Activated effector memory CD4-positive, alpha-beta T cell treated with Interleukin-2 at 50 U/mL for 16 hours (primary cell): ENCODE measurements at places on chromosomes 4 and X.

DNA sequence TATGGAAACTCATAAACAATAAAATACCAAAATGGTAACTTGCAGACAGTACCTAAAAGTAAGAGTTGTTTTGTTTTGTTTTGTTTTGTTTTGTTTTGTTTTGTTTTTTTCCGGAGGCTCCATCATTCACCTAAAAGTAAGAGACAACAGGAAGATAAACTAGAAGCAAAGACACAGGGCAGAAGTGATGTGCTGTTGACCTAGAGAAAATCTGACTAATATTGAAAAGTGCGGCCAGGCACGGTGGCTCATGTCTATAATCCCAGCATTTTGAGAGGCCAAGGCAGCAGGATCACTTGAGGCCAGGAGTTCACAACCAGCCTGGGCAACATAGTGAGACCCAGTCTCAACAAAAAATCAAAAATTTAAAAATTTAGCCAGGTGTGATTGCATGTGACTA is 5.6 kb upstream of the CENPC start:
- DNase-seq, result no peak

GRCh38 chr4:139861471-139861870 is 195.9 kb downstream of the MGST2 start:
- DNase-seq, result no peak

DNA sequence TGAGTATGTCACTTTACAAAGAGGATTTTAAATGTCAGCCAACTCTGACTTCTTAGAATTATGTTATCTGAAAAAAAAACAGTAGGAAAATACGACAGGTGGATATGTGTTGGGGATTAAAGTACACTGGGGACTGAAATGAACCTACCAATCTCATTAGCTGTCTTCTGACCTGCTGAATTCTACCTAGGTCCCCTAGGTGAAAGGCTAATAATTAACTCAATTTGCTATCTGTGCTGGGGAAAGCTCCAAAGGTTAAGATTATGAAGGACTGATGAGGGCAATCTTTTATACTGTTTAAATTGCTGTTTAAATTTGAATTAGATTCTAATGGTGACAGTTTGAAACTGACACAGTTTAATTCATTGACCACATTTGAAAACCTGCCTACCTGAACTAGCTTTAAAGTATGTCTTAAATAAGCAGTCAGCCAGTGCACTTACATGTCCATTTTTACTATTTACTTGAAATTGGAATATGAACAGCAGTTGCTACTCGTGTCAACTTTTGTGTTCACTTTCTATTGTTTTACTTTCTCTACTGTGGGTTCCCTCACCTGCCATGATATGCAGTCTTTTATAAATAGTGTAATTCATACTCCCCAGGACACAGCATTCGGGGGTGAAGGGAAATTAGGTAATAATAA is 977.3 kb downstream of the C4orf33 start:
- no peak for DNase-seq

- no peak for DNase-seq
Observed at GRCh38 chr4:5808081-5808741, 84.7 kb downstream of the CRMP1 start.

- no peak for DNase-seq
Observed at GRCh38 chrX:107849747-107850421, 24.2 kb downstream of the MID2 start.

DNA sequence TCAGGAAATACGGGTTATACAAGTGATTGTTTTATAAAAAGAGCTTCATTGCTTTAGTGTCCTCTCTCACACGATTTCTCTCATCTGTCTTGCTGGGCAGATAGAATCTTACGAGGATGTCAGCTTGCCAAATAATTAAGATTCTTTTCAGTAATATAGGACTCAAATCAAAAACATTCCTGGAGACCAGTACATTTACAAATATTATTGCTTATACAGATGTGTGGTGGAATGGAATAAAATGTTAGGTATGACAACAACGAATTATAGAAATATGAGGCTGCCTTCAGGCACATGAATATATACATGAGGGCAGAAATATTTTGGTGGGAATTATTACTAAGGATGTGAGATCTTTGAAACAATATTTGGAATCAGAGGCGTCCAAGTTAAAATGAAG is 88.9 kb downstream of the GC start:
- no peak for DNase-seq

GRCh38 chr4:171846232-171846631 is 33.0 kb downstream of the GALNTL6 start:
- no peak for DNase-seq

DNA sequence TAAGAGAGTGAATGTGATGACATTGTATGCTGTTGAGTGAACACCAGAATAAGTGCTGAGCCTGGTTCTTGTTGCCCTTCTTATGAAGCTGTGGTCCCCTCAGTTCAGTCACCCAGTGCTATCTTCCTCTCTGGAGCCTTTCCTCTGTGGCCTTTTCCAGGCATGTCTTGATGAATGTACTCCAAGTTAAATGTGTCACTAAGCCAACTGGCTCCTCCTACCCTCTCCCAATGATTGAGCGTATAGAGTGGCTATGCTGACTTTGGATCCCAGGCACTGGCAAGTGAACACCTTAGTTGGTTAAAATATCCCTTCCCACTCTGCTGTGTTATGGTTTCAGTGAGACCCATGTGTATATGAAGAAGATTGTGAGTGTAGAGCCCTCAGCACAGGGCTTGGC is 134.1 kb upstream of the MAMLD1 start:
- no peak for DNase-seq

DNA sequence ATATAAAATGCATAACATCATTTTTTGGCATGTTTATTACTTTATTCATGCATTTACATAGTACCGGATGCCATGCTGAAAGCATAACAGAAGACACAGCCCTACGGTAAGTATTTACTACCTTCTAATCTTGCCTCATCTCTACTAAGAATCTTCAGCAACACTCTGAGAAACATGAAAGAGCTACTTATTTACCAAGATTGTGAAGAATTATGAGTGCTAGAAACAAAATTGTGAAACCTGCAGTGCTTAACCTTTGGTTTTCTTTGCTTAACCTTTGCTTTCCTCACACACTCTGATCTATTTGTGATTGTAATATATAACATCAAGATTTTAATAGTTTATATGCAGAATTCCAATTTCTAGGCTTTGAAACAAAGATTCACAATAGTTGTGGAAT is 7.4 kb downstream of the ANTXR2 start:
- no peak for DNase-seq

DNA sequence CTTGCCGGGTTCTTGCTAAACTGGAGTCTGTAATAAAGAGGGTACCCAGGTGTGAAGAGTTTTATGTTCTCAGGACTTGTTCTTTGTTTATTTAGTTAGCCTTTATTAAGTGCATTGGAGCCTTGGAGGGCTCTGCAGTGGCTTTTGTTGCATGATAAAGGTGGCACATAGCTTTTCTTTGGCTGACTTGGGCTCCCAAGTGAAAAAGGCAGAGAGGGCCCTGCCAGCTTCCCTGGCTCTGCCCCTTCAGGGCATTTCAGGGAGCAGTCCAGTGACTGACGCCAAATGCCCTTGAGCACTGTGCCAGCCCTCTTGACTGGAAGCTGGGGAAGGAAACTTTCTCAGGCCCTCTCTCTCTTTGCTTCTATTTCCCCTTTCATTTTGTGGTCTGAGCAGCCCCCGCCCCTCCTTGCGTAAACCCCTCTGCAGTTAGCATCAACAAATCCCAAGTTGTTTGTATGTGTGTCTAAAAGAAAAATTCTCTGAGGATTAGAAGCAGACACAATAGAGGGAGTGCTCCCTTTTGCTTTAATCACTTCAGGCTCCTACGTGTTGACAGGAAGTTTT is 152.2 kb downstream of the NHS start:
- DNase-seq, result no peak

GRCh38 chr4:138177278-138177968 is 64.7 kb downstream of the SLC7A11 start:
- DNase-seq, result no peak

DNA sequence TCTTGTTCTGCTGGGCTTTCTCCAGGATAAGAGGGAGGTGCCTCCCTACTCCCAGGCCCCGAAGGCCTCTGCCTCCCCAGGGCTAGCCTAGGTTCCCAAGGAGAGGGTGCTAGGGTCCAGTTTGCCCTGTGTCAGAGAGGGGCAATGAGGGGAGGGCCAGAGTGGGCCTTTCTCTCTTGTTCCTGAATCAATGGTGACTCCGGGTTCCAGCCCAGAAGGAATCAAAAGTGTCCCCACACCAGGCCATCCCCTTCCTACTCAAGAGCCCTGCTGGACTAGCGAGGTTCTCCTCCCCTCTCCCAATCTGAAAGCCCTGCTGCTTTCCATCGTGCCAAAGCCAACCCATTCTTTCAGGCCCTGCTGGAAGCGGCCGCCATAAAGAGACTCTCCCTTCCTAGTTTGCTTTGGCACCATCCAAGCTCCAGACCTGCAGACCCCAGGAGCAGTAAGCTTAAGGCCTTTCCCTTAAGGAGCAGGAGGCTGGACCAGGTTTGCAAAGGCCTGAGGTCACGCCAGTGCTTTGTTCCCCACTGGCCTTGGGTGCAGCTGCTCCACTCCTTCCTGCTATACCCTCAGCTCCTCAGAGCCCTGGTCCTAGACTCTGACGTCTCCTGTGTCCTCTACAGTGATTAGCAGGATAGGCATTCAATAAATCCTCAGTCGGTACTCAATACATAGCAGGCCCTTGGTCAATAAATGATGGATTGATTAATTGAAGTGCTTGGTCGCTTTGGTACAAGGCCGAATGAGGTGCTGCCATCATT is 10.6 kb downstream of the TSC22D3 start:
- no peak for DNase-seq

DNA sequence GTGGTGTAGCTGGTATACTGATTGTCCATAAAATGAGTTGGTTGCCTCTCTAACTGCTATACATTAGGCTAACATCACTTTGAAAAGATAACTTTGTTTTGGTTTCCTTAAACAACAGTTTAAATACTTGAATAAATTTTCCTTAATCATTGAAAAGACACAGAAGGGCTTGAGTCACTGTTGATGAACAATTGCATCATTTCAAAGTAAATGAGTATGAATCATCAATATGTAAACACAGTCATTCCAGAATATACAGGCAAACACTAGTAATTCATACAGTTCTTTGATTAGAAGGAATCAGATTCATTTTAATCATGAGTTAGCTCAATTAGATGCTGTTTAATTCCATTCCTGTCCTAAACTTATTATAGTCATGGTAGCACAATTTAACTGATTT is 160.6 kb downstream of the AFF2 start:
- DNase-seq, result no peak

DNA sequence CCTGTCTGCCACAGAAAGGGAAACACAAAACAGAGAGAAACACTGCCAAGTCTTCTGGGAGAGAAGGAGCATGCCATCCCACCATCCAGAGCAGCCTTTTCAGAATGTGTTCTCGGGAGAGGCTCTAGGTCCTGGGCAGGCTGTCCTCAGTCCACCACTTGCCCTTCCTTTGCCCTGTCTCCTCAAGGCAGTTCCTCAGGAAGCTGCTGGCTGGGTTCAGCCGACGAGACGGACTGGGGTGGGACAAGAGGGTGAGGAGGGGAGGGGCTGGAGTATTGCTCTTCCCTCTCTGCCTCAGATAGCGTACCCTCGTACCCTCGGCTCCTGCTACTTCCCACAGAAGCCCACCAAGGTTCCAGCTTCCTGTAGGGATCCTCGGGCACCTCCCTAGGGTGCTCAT is 26.6 kb upstream of the LGI2 start:
- DNase-seq, result no peak

DNA sequence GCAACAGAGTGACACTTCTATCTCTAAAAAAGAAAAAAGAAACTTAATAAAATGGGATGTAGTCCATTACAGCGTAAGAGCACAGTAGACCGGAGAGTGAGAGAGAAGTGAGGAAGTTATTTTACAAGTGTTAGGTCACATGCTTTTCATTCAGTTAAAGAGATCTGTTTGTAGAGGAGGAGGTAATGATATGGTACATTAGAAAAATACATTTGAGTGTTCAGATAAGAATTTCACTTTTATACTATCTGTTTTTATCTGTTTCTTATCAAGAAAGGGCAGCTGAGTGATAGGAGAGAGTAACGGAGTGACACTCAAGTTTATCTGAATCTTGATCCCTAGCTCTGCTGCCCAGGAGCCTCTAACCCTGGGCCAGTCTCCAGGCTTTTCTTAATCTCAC is 38.9 kb downstream of the FNIP2 start:
- DNase-seq, result no peak
